ENCODE measurements at places on chromosomes 7 and 10.
A peak's percentile ranks its signal among the peaks of the same experiment; 100 is the strongest.

DNA sequence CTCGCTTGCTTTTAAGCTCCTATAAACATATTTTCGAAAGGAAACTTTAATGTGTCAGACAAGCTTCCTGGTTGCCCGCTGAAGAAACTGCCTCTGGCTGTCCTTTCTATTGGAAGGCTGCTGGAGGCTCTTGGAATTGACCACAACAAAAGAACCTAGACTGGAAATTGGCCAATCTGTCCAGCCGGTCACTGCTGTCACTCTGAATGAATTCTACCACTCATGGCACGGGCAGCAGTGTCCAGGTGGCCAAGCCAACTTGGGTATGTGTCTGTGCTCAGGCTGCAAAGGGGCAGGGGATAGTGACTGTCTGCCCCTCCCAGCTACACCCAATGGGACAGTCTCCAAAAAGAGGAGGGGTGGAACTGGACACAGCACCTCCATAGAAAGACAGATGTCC lies 57.6 kb downstream of the CDH23 start:
- no peak for DNase-seq

GRCh38 chr7:43700646-43701499 lies 28.4 kb downstream of the COA1 start:
- DNase-seq, result no peak

DNA sequence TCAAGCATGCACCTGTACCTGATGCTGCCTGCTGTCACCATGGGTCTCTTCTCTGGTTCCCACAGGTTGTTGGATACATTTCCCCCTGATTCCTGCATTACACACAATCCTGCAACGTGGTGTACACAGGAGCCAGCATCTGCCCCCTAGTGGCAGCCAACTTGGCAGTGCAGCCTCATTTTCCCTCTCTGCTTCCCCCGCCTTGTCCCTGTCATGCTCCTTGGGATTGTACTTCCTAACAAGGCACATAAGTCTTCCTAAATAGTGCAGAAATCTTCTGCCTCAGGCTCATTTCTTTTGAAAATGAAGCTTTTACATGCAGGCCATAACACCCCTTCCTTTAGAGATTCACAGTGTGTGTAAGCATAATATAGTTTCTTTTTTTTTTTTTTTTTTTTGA lies 387.5 kb downstream of the CCSER2 start:
- DNase-seq, result peak; percentile 1

DNA sequence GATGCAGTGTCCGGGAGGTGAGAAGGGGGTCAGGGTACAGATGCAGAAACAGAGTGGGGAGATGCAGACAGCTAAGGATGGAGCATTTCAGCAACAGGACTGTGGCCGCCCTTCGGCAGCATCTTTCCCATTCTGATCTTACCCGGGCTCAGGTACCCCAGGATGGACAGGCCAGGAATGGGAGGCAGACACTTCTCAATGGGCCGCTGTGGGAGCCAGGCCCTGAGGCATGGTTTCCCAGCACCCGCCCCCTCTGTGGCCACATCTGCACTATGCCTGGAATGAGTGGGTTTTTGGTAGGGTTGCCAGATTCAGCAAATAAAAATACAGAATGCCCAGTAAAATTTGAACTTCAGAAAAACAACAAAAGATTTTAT lies 105.2 kb upstream of the CTBP2 start:
- no peak for DNase-seq

DNA sequence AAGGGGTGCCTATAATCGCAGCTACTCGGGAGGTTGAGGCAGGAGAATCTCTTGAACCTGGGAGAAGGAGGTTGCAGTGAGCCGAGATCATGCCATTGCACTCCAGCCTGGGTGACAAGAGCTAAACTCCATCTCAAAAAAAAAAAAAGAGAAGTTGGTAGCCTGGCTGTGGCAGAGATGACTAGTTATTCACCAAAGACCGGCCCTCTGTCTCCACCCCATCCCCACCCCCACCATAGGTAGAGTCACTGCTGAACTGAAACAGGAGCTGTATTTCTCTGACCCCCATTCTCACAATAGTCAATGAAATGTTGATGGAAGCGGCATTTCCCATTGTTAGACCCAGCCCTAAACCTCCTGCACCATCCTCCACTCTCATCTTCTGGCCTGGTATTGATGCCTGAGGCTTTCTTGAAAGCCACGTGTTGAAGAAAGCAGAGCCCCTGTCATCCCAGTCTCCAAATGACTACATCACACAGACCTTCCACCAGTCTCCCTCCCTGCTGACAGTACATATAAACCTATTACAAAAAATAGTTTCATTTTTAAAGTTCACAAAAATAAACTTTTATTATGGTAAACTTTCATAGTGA lies 9.4 kb upstream of the PIK3CG start:
- DNase-seq, result no peak
